CD4-positive, alpha-beta memory T cell (primary cell): ENCODE measurements at places on chromosomes 16 and 17. TPM values are rescaled to one million over a fixed set of nuclear protein-coding genes. Genes with fewer than 3 reads are reported as not detected.

GRCh38 chr16:80150978-80151721, 389.6 kb upstream of the DYNLRB2 start:
- DNase-seq: no peak

DNA sequence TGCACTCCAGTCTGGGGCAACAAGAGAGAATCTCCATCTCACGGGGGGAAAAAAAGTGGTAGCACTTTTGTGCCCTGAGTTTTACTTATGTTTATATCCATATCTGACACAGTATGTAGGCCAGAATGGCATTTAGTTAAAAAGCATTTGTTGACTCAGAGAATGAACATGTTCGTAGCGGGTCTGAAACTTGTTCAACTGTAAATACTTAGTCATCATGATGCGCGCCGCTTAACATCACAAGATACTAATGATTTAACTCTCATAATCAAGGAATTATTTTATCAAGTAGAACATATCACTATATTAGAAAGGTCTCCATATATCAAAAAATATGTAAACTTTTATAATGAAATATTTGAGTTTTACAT, 55.3 kb upstream of the ITGA2B start:
- no peak for DNase-seq

DNA sequence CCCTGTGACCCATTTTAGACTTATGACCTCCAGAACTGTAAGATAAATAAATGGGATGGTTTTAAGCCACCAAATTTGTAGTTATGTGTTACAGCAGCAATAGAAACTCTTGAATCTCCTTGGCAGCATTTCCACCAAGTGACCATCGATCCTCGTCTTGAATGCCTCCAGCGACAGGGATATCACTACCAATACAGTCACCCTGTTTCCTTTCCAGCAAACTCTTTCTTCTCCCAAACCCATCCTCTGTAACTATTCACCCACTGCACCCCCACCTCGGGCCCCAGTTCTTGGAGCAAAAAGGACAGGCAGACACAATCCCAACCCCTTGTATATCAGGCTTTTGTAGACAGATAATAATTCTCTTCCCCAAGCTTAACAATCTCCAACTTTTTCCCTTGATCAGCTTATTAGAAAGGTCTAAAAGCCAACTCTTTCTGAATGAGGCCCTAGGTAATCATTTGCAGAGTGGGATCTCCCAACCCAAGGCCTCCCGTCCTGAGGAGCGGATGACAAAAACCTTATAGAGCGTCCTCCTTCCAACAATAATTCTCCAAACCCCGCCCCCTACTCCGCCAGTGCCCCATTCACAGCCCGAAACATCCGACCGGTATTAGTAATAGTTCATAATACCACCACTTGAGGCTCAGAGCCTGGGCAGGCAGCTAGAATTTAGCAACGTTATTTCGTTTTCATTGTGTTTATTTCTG, 14.7 kb upstream of the PLLP start:
- DNase-seq: peak; percentile 67

- no peak for DNase-seq
Measured at GRCh38 chr16:27316038-27316680, 2.4 kb downstream of the IL4R start.

DNA sequence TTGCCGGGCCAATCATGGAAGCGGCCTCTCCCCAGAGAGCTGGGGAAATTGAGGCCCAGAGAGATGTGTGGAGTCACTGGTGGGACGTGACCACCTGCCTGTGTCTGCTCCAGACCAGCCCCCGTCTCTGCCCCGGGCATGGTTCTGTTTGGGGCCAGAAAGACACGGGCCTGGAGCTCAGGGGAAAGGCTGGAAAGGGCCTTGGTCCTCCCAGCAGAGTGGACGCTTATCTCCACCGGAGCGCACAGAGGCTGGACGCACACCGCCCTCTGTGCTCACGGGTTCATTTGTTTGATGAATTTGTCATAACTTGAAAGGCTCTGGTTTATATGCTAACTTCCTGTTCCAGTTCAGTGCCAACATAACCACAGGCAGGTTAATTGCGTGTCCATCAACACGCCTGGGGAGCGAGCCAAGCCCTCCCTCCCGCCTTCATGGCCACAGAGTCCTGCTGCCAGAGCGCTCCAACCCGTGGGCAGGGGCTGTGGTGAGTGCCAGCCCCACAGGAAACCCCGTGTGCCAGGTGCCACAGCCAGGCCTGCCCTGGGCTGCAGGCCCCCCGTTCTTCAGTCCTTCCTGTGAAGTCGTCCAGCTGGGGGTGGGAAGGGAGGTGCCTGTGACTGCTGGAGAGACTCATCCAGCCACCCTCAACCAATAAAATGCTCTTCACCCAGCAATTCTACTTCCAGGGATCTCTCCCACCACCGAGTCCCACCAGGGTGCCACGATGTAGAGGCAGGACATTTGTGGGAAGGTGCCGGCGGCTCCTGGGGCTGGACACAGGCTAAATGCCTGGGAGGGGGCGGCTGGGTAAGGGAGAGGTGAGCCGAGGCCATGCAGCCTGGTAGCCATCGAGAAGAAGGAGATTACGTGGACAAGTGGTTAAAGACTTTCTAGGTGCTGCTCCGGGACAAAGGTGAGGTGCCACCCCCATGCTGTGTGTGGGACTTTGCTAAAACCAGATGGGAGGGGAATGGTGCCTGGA, 29.4 kb upstream of the BAHCC1 start:
- DNase-seq: no peak

GRCh38 chr17:7022781-7023571, at the start of gene BCL6B:
Gene BCL6B, plus strand, starts transcription at chr17:7023050. Its CDS starts 622 bp downstream, at chr17:7023672.
- no peak for DNase-seq

- DNase-seq: no peak
Measured at GRCh38 chr16:88880226-88881006, 14.0 kb upstream of the PABPN1L start.

- DNase-seq: no peak
Measured at GRCh38 chr17:81870981-81871386, at the start of gene ARHGDIA. Gene ARHGDIA, minus strand, starts transcription at chr17:81871337. Its CDS starts 1,407 bp downstream, at chr17:81869930.

Gene RGS9
- 0.67 TPM for total RNA-seq

Gene PIRT
- total RNA-seq: not detected

Gene GP1BA
- not detected for total RNA-seq
